ENCODE measurements at places on chromosomes 3 and 15. TPM values are rescaled to one million over a fixed set of nuclear protein-coding genes. Genes with fewer than 3 reads are reported as not detected.

- no peak for DNase-seq
Measured at GRCh38 chr15:81071120-81071519, 63.0 kb upstream of the CFAP161 start.

DNA sequence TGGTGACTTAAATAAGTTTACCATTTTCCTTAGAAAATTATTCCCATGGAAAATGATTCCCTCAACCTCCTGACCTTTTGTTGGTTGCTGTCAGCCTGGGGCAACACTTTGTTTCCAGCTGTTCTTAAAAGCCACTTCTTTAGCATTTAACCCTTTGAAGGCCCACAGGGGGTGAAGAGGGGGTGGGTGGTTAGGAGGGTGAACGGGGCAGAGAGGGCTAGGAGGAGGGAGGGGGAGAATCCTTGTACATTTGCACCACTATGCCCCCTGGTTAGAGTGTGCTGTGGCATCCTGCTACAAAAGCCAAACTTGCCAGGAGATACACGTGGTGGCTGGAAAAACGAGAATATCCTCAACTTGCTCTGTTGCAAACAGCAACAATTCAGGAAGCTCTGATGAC, 273.2 kb upstream of the RGMA start:
- no peak for DNase-seq

- no peak for DNase-seq
Measured at GRCh38 chr15:33964665-33965040, 3.6 kb upstream of the CHRM5 start.

- DNase-seq = no peak
Measured at GRCh38 chr3:195763076-195763830, 42.5 kb downstream of the MUC20 start.

GRCh38 chr15:72724028-72724427, 38.0 kb downstream of the BBS4 start:
- DNase-seq = no peak

GRCh38 chr3:70979983-70980645, 603.4 kb downstream of the FOXP1 start:
- no peak for DNase-seq

The NEK10 gene
- 6.2 TPM for total RNA-seq

The TMEM212 gene
- total RNA-seq = not detected

The C15orf62 gene
- 1.4 TPM for total RNA-seq

The LRRC34 gene
- 2.3 TPM for total RNA-seq

GRCh38 chr3:5321666-5322340, 134.3 kb downstream of the EDEM1 start:
- no peak for DNase-seq

DNA sequence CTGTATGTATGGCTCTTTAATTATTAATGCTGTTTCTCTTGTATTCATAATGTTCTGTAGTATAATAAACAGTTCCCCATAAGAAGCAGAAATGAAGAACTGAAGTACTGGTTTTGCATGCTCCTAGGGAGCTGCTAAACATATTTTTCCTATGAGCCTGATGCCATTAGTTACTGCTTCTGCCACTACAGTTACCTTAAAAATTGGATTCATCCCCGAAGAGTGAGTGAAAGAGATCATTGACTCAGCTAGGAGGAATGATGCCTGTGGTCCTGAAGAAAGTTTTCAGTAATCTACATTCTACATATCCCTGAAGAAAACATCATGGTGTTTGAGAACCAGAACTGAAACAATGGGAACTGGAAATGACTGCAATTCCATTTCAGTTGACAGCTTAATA, 37.1 kb upstream of the ST3GAL6 start:
- no peak for DNase-seq

- DNase-seq = no peak
Measured at GRCh38 chr3:114887806-114888205, 259.3 kb downstream of the ZBTB20 start.

GRCh38 chr3:37241880-37242279, 67.5 kb upstream of the LRRFIP2 start:
- DNase-seq = no peak

DNA sequence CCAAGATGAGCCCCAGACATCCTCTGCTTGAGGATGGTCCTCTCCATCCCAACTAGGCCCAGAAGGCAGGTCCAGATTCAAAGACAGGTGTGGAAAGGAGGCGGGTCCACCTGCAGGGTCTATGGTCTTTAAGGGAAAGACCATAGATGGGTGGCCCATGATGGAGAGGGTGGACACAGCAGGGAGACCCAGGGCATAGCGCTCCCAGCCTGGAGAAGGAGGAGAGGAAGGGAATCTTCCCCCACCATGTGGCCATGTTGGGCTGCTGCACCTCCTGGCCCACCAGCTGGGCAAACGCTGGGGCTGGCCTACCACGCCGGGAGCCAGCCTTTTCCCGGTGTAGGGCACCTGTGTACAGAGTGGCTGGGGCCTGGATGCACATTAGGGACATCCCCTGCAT, 265.2 kb upstream of the TLE3 start:
- DNase-seq = no peak

DNA sequence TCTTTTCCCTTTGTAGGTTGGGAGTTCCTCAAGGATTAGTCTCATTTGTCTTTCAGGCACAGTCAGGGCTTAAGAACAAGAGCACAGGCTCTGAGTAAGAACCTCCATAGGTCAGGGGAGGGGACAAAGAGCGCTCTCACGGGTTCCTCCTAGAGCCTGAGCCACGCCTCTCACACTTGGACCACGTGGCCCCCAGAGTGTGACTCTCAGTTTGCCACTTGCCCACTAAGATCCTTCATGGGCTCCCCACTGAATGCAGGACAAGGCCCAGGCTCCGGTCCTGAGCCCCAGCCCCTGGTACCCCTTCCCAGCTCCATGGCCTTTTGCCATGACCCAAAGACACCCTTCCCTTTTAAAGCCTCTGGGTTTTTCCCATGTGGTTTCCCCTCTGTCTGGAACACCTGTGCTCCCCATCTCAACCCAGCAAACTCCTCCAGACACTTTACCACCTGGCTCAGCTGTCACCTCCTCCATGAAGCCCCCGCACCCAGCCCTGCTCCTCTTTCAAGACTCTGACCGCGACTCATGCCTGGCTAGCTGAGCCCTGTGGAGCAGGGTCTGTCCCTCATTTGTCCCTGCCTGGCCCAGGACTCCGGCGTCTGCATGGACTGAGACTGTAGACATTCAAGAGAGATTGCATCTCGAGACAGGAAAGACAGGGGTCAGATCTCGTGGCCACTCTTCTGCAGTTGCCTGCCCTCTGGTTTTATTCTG, 32.7 kb downstream of the IQSEC1 start:
- no peak for DNase-seq

- DNase-seq = no peak
Measured at GRCh38 chr15:67013696-67014095, 51.7 kb upstream of the SMAD3 start.

The LRTM1 gene
- total RNA-seq = not detected

The IFT80 gene
- 25.8 TPM for total RNA-seq

GRCh38 chr3:116186049-116186448, 259.2 kb downstream of the LSAMP start:
- DNase-seq = no peak

DNA sequence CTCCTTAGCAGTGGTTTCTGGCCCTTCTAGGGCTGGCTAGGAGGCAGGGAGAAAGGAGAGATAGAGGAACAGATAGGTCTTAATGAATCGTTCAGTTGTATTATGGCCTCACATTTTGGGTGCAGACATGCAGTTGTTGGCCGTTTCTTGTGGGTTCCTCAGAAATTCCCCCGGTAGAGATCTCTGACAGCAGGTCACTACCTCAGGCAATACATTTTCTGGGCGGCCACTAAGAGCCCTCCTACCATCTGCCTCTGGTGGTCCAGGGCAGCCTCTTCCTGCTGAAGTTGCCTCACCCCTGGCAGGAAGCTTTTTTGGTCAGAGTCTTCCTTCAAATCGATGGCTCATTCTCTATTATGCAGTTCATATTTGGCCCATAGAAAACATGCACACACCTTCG, 266.1 kb downstream of the SV2B start:
- DNase-seq = no peak

The TFG gene
- total RNA-seq = 112 TPM

- DNase-seq = no peak
Measured at GRCh38 chr3:116059421-116060096, 385.7 kb downstream of the LSAMP start.

The DPPA2 gene
- not detected for total RNA-seq

The HYKK gene
- total RNA-seq = 5.9 TPM

DNA sequence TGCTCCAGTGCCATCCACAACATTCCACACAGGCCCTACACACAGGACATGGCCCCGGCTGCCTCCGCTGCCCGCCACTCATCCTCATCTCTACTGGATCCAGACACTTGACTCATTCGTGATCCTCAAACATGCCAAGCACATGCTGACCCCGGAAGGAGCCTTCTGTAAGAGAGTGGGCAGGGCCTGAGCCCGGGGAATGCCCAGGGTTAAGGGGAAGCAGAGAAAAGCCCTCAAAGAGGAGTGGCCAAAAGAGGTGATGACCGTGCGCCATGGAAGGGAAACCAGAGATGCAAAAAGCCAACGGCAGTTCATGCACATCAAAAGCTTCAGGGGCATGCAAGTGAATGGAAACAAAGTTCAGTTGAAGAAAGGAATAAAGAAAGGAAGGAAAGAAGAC, 46.1 kb downstream of the RFTN1 start:
- no peak for DNase-seq

DNA sequence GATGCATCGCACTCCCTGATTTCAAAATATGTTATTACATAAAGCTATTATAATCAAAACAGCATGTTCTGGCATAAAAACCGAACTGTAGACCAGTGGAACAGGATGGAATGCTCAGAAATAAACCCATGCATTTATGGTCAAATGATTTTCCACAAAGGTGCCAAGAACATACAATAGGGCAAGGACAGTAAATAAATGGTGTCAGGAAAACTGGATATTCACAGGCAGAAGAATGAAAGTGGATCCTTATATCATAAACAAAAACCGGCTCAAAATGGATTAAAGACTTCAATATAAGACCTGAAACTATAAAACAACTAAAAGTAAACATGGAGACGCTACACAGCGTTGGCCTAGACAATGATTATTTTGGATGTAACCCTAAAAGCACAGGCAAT, 22.6 kb downstream of the USP50 start:
- DNase-seq = no peak

The CFAP100 gene
- 0.40 TPM for total RNA-seq

DNA sequence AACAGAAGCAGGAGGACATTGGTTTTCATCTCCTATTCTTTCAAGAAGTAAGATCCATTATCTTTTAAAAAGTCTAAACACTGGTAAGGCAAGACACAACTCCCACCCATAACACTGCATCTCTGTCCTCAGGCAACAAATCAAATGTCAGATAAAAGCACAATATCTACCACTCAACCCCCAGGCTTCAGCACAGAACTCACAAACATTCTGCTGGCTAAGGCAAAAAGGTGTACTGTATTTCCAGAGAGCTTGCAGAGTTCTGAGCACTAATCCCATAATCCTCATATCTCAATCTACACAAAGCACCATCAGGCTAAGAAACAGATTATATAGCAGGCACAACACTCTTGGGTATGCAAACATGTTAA, 20.9 kb downstream of the RAF1 start:
- DNase-seq = no peak

DNA sequence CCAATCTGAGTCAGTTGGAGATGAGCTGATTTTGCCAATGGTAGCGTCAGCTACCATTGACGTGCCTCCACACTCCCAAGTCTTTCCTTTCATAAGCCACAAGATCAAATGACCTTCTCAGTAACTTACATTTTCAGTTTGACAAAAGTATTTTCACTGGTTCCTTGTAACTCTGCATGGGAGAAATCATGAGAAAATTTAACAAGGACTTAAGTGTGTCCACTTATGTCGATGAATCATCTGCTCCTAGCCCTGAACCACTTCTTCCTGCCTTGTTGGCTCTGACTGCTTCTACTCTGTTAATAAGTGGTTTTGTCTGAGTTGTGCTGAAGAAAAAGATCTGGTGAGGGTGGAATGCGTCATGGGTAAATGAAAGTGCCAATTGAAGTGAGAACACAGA, 101.2 kb downstream of the NFKBIZ start:
- DNase-seq = no peak

The RHOV gene
- 0.63 TPM for total RNA-seq

DNA sequence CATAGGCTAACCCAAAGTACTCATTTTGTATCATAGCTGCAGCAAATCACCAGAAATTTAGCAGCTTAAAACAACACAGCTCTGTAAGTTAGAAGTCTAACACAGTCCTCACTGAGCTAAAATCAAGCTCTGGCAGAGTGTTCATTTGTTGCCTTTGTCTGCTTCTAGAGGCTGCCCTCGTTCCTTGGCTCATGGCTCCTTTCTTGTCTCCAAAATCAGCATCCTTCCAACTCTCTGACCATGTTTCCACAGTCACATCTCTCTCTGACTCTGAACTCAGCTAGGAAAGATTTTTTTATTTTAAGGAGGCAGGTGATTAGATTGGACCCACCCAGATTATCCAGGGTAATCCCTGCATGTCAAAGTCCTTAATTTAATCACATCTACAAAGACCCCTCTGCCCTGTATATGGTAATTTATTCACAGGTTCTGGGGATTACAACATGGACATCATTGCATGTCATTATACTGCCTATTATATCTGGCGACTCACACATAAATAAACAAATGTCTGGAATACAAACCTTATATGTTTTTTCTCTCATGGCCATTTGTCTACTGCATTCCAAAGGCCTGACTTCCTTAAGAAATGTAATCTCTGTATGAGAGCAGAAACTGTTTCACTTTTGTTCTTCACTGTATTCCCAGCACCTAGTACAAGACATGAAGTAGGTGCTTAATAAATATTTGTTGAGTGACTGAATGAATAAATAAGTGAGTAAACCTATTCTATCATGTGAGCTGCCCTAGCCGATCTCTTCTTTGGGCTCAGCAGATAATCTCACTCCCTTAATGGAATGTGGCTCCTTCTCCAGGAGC, 15.1 kb upstream of the UACA start:
- no peak for DNase-seq

- DNase-seq = no peak
Measured at GRCh38 chr3:11547498-11547897, 96.2 kb downstream of the VGLL4 start.

- DNase-seq = no peak
Measured at GRCh38 chr3:3675801-3676200, 123.4 kb upstream of the LRRN1 start.

GRCh38 chr15:77064063-77064462, 6.8 kb downstream of the TSPAN3 start:
- no peak for DNase-seq

The PLCH1 gene
- 8.0 TPM for total RNA-seq

GRCh38 chr15:29835301-29835700, 13.0 kb upstream of the TJP1 start:
- no peak for DNase-seq

The NR2E3 gene
- 3.0 TPM for total RNA-seq

- no peak for DNase-seq
Measured at GRCh38 chr3:24736701-24737100, 242.1 kb upstream of the THRB start.

Data from mucosa of gallbladder (tissue), 1 donor.